Esophagus mucosa (tissue), 1 donor: ENCODE measurements at places on chromosomes 12 and 14. TPM values are rescaled to one million over a fixed set of nuclear protein-coding genes. Genes with fewer than 3 reads are reported as not detected.

OTUB2 gene
- total RNA-seq, result 5.5 TPM

KRT2 gene
- not detected for total RNA-seq

RNASE3 gene
- total RNA-seq, result not detected

RNASE7 gene
- total RNA-seq, result 2.7 TPM

DNA sequence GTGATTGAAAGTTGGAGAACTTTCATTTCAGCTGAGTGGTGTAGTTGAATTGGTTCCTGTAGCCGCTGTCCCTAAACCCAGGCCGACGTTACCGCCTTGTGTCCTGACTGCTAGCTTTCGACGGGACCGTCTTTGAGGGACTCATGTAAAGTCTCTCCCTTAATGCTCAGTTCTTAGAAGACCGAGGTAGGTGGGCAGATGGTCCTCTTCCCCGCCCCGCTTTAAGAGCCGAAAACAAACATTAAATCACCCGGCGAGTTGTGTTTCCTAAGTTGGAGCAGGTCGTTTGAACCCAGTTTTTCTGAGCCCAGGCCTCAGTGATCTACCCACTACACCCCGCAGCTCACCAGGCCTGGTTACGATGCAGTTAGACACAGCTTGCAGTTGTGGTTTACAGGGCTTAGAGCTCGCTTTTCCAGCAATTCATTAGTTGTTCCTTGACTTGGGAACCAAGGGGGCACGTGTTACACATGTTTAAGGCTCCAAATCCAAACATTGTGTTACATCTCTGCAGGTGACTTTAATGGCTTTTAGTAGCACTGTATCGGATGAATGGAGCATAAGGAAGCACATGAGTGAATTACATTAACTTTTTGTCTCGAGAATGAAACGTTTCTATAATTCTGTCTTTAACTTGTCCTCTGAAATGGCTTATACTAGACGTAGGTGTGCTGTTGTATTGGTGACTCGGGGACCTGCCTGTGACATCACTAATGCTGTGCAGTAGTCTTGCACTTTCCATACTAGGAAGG, 790 bp downstream of the NEDD1 start:
- peak; percentile 54 for ATAC-seq

- no peak for ATAC-seq
Measured at GRCh38 chr12:21528953-21529352, 2.9 kb downstream of the SPX start.

DNA sequence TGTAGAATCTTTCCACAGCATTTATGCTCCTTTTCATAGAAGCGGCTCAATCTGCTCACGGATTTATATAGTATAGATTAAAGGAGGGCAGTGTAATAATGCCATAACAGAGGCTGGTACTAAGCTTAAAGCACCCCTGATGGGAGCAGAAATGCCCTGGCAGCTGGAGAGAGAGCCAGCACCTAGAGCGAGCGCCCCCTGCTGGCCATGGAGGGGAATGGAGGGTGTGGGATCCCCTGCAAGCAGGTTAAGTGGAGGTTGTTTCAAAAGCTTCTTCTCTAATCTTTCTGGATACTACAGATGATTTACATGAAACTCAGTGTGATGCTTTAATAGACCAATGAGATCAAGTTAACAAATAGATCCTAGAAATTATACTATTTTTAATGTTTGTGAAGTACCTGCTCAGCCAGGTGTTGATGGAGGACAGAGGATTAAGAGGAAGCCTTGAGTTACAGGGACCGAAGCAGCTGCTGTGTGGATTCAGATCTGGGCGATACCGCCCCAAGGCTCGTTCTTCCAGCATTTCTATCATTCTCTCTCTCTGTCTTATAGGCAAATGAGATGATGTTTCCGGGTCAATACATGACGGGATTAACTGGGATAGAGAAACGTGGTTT, 1519.3 kb upstream of the TMEM132C start:
- peak; percentile 58 for ATAC-seq

- no peak for ATAC-seq
Measured at GRCh38 chr14:39859314-39859713, 427.1 kb upstream of the FBXO33 start.

DNA sequence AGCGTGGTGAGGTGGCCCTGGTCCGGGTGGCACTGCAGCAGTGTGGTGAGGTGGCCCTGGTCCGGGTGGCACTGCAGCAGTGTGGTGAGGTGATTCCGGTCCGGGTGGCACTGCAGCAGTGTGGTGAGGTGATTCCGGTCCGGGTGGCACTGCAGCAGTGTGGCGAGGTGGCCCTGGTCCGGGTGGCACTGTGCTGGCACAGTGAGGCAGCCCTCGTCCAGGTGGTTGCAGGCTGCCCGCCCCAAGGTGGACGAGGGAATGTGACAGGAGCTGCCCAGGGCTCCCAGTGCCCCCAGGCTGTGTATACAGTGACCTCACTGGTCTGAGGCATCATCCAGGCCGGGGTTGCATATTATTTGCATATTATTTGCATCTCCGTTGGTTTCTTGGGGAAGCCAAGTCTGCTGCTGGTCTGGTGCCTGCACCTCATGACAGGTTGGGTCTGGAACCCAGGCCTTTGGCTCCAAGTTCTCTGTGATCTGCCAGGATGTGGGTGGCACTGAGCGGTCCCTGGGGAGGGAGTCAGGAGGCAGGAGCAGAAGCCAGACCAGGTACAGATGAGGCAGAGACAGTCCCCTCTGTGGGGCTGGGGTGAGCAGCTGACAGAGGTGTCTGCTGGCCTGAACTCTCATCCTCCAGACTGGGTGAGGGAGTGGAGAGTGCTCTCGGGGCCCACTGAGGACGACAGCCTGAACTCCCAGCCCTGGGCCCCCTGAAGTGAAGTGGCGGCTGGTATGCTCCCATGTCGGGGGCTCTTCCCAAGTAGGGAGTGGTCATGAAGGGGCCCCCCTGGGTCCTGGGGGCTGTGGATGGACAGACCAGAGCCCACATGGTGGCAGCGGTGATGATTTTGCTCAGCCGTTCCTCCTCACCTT, 79.3 kb downstream of the KIF26A start:
- ATAC-seq, result no peak

DNA sequence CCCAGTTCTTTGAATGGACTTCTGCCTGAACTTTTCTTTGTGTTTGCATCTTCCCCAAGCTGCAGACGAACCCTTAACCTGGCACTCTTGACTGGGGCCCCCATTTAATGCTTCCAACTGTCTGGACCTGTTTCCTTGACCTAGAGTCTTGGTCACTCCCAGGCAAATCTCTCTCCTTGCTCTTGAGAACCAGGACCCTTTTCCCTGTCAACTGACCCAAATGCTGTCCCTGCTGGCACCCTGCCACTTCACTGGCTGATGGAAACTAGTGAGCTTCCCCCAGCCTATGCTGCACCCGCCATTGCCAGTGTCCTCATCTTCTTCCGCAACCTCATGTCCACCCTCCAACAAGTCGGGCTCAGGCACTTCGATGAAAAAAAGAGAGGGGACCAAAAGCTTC, 79.5 kb downstream of the PRIMA1 start:
- no peak for ATAC-seq

- ATAC-seq, result peak; percentile 48
Measured at GRCh38 chr14:71725922-71726579, 206.2 kb upstream of the RGS6 start.

- no peak for ATAC-seq
Measured at GRCh38 chr14:101234999-101235334, 326.3 kb upstream of the DIO3 start.

DNA sequence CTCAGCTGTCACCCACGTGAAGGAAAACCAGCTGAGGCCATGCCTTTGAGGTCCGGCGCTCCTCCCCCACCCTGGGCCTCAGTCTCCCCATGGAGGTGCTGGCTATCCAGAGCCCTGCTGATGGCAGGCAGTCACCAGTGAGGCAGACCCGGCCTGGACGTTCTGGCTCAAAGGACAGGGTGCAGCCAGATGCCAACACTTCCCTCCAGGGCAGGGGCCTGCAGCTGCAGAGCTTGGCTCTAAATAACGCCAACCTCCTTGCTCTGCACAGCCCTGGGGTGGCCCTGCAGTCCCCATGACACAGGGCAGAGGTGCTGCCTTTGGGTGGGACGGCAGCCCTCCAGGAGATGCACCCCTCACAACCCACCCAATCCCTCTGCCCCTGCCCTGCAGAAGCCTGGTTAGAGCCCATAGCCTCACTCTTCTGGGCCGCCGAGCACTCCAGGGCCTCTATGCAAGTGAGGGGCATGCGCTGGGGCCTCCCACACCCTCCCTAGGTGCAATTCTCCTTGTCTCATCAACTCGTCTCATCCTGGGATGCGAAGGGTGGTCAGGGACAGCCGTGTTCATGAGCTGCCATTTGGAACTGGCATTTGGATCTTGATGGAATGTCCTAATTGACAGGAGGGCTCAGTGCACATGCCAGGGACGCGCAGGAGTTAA, 30.4 kb downstream of the CCDC85C start:
- no peak for ATAC-seq

DNA sequence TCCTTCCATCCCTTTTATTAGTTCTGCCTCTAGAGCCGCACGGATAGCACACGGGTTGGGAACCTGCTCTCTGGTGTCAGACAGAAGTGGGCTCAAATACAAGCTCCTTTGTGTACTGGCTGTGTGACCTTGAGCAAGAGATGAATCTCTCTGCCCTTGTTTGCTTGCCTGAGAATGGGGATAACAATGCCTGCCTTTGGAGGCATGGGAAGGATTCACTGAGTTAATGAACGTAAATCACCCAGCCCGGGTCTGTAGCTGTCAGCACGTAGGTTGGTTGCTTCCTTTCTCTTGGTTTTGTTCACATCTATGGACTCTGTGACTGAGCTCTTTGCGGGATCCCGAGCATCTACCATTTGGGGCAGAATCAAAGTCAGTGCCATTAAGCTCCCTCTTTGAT, 79.3 kb upstream of the NRXN3 start:
- no peak for ATAC-seq

- no peak for ATAC-seq
Measured at GRCh38 chr12:45121224-45121623, 70.3 kb upstream of the DBX2 start.
